ENCODE measurements at places on chromosomes 1 and 21.

DNA sequence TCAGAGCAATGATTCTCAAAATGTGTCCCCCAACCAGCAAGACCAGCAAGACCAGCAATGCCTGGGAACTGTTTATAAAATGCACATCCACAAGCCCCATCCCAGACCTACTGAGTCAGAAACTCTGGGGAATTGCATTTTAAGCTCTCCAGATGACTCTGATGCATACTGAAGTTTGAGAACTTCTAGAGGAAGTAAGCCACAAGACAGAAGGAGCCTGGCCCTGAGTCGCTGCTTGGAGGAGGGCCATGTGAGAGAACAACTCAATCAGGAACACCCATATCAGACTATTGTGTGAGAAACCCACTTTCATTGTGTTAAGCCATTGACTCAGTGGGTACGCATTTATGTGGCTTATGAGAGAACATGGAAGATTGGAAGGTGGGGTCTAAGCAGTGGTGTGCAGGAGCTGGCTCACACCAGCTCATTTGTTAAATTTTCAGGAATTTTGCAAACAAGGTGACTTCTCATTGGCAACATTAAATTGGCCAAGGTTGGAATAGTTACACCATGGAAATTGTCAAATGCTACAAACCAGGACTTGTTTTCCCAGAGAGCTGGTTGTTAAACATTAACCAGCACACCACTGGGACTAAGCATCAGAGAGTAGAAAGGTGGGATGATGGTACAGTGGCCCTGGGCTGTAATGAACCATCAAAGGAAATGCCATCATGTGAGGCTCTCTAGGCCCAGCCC, 38.9 kb downstream of the ATP1A1 start:
- DNase-seq = peak; percentile 36

- DNase-seq = no peak
Observed at GRCh38 chr1:220198186-220199005, 73.9 kb downstream of the RAB3GAP2 start.

GRCh38 chr1:230219174-230220067, 152.4 kb downstream of the GALNT2 start:
- no peak for DNase-seq

- DNase-seq = no peak
Observed at GRCh38 chr1:3547055-3548005, 64.0 kb downstream of the MEGF6 start.

GRCh38 chr1:9691691-9692090, 40.2 kb downstream of the PIK3CD start:
- no peak for DNase-seq

GRCh38 chr1:156095906-156096508, 13.7 kb upstream of the MEX3A start:
- DNase-seq = no peak

DNA sequence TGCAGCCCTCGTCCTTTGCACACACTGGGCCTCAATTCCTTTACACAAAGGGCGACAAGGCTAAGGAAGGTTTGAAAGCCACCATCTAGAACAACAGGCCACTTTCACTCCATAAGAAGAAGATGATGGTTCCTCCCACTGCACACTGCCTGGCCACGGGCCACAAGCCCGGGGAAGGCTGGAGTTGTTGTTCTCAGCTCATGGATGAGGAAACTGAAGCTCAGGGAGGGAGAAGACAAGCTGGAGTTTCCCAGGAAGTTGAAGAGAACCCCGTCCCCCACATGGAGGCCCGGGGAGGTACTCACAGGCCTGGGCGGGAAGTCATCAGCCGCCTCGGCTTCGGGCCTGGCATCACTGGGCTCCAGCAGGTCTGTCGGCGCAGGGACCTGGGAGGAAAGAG, 24.6 kb upstream of the DDOST start:
- DNase-seq = no peak

- DNase-seq = no peak
Observed at GRCh38 chr21:28167366-28167765, 825.3 kb downstream of the LTN1 start.

GRCh38 chr1:15139654-15140350, 13.7 kb upstream of the TMEM51 start:
- no peak for DNase-seq

DNA sequence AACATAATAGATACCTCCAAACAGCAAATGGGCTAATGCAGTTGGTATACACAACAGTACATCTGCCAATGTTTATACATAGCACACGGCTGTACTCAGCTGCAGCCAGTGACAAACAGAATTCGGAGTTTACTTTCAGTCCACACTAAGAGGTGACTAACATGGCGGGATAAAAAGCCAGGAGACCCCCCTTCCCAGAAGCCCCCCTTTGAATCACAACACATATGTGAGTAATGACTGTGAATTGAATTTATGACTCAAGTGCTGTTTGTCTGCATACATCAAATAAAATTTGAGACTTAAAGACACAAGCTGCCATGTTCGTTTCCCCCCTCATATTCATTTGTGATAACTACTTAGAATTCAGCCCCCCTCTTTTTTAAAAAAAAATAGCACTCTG, 113.2 kb downstream of the RUNX1 start:
- no peak for DNase-seq

DNA sequence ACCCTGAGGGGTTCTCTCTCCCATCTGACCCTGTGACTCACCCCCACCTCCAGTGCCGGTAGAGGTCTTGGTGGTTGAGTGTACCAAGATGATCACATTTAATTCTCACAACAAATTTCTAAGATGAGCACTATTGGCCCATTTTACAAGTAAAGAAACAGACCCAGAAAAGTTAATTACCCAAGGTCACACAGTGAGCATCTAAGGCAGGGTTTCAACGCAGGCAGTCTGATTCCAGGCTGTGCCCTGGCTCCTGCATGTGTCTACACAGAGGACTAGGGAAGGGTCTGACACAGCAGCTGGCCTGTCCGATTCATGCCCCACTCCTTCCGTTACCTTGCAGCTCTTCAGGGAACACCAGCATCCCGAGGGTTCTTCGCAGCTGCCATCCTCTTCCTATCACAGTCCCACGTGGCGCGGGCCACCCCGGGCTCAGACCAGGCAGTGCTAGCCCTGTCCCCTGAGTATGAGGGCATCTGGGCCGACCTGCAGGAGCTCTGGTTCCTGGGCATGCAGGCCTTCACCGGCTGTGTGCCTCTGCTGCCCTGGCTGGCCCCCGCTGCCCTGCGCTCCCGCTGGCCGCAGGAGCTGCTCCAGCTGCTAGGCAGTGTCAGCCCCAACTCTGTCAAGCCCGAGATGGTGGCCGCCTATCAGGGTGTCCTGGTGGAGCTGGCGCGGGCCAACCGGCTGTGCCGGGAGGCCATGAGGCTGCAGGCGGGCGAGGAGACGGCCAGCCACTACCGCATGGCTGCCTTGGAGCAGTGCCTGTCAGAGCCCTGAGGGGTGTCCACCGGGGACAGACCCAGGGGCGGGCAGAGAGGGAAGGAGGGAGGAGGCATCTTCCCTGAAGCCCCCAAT, 7.5 kb downstream of the NCDN start:
- DNase-seq = no peak

DNA sequence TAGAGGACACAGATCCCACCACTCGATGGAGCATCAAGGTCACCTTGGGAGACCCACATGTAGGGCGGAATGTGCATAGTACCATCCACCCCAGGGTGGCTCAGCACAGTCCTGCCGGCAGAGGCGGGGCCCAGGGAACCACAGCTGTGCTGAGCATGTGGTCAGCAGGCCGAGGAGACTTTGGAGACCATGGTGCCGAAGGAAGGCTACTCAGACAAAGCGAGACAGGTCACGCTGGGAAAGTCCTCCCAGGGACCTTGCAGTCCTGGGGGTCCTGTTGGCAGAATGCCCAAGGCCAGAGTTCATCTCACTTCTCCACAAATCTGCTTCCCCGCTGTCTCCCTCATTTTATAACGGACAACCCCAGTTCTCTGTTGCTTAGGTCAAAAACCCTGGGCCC, 22.5 kb downstream of the WNT3A start:
- DNase-seq = no peak

- no peak for DNase-seq
Observed at GRCh38 chr1:156080863-156081179, 1.4 kb downstream of the MEX3A start.

DNA sequence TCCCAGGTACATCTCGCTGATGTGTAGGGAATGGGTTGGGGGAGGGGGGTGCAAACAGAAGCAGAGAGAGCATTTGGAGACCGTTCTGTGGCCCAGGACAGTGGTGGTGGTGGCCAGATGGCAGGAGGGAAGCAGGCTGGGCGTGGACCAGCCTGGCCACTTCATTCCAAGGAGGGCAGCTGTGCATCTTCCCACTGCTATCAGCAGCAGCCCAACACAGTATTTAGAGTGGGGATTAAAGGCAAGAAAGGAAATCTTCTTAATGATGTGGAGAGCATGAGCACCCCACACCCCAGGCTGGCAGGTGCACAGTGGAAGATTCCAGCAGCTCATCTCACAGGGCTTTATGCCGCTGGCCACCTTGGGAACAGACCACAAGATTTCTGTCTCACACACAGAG, 198.7 kb downstream of the NPHP4 start:
- no peak for DNase-seq

- DNase-seq = no peak
Observed at GRCh38 chr1:109636201-109636952, 16.7 kb downstream of the AMPD2 start.

DNA sequence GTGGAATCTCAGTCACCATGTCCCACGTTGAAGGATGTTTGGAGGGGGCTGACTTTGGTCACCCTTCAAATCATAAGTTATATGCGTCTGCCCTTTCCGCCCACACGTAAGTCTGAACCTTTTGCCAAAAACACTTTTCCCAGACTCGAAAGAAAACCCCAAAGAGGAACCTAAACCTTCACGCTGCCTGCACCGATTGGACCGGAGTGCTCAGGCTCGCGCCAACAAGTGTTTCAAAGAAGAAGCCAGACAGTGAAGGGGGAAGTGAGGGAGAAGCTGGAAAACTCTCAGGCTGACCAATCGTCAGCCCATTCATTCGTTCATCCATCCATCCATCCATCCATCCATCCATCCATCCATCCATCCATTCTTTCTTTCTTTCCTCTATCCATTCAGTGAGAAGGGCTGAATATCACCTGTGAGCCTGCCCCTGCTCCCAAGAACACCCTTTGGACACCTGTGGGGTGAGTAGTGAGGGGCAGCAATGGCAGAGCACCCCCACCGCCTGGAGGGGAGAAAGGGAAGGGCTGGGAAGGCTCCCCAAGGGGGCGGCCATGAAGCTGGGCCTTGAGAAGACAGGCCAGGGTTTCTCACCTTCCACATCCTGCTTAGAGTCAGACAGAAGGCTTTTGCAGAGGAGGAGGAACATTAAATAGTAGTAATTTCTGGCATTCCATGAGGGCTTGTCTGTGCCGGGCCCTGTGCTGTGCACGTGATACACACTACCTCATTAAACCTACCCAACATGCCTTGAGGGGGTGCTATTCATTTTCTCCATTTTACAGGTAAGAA, 27.1 kb upstream of the RUNX3 start:
- no peak for DNase-seq

GRCh38 chr1:156959925-156960324, 39.5 kb downstream of the LRRC71 start:
- DNase-seq = no peak

DNA sequence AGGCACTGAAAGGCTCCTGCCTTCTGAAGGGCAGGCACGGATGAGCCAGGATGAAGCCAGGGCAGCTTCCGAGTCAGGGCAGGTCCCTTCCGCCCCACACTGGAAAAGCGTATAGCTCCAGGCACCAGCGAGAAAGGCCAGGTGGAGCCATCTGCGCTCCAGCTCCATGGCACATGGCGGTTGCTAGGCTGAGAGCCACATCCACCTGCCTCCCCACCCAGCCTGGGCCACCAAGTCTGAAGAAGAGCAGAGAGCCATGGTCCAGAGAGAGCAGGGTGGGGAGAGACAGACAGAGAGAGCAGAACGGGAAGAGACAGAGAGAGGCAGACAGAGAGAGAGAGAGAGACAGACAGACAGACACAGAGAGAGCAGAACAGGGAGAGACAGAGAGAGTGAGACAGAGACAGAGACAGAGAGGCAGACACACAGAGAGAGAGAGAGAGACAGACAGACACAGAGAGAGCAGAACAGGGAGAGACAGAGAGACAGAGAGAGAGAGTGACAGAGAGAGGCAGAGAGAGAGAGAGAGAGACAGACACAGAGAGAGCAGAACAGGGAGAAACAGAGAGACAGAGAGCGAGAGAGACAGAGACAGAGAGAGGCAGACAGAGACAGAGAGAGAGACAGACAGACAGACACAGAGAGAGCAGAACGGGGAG, 5.2 kb downstream of the FNDC10 start:
- DNase-seq = no peak

GRCh38 chr1:5973771-5974170, 18.5 kb downstream of the NPHP4 start:
- DNase-seq = no peak

DNA sequence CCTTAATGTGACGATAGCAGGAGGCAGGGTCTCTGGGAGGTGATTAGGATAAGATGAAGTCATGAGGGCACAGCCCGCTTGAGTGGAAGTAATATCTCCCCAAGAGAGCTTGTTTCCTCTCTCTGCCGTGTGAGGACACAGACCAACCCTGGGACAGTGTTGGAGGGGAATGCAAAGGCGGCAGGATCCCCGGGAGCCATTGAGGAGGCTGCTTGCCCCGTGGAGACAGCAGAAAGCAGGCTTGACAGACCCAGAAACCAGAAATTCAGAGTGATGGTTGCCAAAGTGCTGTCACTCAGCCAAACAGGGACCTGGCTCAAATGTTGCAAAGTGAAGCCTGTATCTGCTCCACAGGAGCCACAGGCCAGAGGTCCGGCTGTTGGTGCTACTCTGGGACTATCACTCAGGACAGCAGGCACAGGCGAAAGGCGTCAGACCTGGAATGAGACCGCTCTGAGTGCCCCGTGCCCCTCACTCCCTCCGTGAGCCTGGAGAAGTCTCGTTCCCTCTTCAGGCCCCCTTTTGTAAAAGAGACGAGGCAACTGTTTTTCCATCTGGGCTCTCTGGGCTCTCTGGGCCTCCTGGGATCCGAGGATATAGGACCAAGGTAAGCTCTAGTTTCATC, 96.6 kb upstream of the VANGL1 start:
- DNase-seq = no peak

GRCh38 chr1:173581383-173582079, 21.3 kb downstream of the SLC9C2 start:
- DNase-seq = no peak

DNA sequence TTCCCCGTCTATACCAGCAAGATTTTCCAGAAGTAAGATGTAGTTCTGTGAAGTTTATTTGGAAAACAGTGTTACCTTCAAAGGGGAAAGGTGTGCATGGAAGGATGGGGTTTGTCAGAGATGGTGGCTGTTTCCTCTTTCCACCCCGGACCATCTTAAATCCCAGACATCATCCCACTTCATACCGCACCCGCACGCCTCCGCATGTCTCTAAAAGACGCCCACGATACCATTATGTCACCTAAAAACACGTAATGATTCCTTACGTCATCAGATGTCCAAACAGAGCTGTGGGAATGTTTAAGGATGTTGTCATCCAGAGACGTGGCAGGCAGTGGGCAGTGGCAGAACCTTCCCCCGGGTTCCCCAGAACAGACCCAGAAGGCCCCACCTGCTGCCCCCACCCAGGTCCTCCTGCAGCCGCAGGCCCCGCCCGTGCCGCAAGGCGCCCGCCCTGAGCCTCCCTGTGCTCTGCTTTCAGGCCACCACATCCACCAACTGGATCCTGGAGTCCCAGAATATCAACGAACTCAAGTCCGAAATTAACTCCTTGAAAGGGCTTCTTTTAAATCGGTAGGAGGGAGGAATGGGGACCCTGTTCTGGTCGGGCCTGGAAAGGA, 152.2 kb downstream of the PEX14 start:
- DNase-seq = no peak

- no peak for DNase-seq
Observed at GRCh38 chr1:33602271-33602670, 129.8 kb downstream of the ZSCAN20 start.

GRCh38 chr1:177830531-177831135, 139.2 kb downstream of the SEC16B start:
- no peak for DNase-seq

All from fibroblast of skin of left quadriceps (primary cell).